ENCODE measurements at places on chromosomes 3 and 15.

- no peak for DNase-seq
Observed at GRCh38 chr3:127356381-127356780, 68.5 kb upstream of the PRR20G start.

- DNase-seq, result peak; percentile 56
Observed at GRCh38 chr3:16849229-16849628, 35.5 kb upstream of the PLCL2 start.

DNA sequence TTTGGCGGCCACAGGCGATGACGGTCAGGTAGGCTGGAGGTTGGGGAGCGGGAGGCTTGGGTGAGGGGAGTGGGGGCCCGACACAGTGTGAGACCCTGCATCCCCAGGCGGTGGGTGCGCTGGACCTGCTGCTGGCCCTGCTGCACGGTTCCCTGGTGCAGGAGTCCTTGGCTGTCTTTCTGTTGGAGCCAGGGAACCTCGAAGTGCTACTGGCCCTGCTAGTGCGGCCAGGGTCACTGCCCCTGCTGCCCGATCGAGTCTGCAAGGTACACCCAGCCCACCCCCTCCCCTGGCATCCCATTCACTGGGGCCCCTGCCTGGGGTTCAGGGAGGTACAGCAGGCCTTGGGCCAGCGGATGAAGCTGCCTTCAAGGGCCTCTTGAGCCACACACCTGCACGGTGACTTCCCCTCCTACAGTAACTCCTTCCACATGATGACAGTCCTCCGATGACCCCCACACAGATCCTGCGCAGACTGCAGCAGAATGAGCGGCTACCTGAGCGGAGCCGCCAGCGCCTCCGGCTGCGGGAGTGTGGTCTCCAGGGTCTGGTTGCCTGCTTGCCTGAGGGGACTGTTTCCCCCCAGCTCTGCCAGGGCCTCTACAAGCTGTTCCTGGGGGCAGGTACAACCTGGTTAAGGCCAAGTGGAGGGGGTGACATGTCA is 19.5 kb downstream of the NBEAL2 start:
- DNase-seq, result peak; percentile 14

- DNase-seq, result no peak
Observed at GRCh38 chr3:3110299-3110630, at the start of gene IL5RA. IL5RA (minus strand) TSS chr3:3110374; CDS start chr3:3104984, 5,390 bp downstream.

DNA sequence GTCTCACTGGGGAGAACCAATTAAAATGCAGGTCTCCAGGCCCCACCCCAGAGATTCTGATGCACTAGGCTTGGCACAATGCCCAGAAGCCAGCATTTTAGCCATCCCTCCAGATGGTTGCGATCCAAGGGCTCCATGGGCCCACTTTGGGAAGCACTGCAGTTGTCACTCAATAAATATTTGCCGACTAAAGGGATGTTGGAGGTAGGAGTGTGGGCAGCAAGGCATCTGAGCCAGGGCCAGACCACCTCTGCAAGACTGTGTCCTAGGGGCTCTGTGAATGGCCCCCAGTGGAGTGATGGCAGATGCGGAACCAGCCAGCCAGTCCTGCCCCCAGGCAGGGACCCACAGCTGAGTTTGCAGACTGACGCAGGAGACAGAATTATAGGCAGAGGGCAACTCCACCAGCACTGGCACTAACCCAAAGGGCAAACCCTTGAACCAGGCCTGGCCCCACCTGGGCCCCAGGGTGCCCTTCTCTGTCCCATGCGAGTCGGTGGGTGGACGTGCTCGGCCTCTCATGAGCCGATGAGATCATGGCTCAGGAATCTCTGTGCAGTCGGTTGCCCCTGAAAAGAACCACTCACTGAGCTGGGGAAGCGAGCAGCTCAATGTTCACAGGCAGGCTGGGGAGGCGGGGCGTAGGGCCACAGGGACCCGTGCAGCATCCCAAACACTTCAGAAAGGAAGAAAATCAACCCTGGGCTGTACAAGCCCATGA is 49.7 kb downstream of the SEMA5B start:
- DNase-seq, result peak; percentile 69

DNA sequence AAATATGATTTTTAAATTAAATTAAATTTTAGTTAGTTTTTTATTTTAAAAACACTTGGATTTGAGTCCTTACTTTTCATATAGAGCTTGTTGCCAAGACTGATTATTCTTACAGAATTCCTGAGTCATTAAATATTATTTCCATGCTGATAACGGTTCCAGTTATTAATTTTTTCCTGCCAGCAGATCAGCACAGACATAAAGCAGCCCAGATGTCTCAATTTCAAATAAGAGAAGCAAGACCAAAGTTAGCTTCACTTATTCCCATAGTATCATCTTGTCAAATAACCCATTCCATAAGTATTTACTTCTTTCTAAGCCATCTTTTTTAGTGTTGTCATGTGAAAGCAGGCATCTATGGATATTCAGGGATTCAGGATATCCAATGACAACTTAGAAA is 75.3 kb downstream of the SSR3 start:
- no peak for DNase-seq

Data from left ventricle myocardium inferior (tissue), 1 donor.